ENCODE measurements at places on chromosomes 11 and 22.

- no peak for DNase-seq
Measured at GRCh38 chr11:19697721-19698121, 14.9 kb upstream of the NAV2 start.

DNA sequence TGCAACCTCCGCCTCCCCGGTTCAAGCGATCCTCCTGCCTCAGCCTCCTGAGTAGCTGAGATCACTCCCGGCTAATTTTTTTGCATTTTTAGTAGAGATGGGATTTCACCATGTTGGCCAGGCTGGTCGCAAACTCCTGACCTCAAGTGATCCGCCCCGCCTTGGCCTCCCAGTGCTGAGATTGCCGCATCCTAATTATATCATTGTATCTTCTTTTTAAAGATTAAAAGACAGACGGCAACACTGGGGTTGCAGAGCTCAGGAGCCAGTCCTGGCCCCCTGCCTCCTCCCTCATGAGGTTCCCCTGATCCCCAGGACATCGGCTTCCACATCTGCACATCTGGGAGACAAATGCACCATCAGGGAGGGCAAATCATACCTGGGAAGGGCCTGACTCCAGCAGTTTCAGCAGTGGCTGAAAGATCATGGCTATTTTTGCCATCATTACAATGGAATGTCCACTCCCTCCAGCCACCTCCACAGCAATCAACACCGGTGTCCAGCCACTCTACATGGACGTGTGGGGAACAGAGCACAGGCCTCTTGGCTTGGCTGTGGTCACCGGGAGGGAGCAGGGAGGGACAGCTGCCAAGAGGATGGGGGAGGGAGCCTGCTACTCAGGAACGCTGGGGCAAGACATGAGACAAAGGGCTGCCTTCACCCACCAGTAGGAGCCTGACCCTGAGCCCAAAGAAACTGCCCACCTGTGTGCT is 9.2 kb upstream of the CELSR1 start:
- no peak for DNase-seq

- DNase-seq: no peak
Measured at GRCh38 chr11:66328031-66328301, 8.3 kb downstream of the RIN1 start.

- DNase-seq: no peak
Measured at GRCh38 chr22:39806109-39806508, 87.5 kb downstream of the ENTHD1 start.

DNA sequence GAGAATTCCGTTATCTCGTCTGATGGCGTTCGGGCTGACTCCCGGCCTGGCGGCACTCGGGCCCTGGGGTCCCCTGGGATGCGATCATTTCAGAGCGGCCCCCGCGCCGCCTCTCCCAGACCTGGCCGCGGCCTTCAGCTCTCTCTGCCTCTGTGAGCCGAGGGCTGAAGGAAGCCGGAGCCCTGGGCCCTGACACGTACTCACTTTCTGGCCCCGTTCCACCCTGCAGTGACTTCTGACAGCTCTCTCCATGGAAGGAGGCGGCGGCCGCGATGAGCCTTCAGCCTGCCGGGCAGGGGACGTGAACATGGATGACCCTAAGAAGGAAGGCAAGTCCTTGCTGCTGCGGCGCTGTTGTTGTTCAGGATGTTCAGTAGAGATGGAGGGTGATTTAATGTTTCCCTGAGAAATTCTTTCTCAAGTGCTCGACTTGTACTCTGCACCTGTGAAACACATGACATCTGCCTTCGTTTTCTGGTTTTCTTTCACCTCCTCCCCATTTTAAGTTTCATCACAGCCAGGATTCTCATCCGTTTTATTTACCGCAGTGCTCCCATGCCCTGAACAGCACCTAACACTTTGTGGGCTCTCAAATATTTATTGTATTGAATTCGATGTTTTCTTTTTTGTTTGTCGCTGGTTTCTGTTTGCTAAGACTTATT is 612 bp downstream of the GTSE1 start:
- DNase-seq: no peak

DNA sequence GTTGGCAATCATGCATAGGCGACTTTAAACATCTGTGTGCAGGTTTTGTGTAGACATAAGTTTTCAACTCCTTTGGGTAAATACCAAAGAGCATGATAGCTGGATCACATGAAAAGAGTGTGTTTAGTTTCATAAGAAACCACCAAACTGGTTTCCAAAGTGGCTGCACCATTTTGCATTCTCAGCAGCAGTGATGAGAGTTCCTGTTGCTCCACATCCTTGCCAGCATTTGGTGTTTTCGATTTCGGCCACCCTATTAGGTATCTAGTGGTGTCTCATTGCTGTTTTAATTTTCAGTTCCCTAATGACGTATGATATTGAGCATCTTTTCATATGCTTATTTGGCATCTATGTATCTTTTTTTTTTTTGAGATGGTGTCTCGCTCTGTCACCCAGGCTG is 62.8 kb upstream of the CCND1 start:
- no peak for DNase-seq

DNA sequence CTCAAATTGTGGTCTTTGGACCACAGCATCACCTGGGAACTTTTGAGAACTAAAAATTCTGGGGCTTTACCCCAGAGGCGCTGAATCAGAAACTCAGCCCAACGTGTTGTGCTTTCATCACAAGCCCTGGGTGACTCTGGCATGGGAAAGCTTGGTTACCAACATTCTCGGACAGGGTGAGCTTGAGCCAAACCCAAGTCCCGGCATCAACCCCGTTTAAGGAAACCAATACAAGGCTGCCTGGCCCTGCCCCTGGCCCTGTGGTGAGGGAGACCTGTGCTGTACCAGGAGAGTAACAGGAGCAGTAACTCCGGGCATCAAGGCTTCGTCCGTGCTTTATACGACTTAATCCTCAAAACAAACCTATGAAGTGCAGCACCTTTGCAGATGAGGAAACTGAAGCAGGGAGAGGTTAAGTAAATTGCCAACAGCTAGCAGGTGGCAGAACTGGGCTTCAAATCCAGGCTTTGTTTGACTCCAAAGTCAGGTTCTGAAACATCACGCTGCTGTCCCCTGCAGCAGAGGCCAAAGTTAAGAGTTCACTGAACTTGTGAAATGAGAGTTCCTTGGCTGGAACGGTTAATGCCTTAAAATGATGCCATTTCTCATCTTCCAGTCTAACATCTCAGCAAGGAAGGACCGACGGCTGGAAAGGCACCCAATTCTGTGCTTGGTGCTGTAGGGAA is 64.1 kb upstream of the BID start:
- DNase-seq: no peak

GRCh38 chr22:32205974-32206773 is 1.3 kb upstream of the RFPL2 start:
- no peak for DNase-seq

DNA sequence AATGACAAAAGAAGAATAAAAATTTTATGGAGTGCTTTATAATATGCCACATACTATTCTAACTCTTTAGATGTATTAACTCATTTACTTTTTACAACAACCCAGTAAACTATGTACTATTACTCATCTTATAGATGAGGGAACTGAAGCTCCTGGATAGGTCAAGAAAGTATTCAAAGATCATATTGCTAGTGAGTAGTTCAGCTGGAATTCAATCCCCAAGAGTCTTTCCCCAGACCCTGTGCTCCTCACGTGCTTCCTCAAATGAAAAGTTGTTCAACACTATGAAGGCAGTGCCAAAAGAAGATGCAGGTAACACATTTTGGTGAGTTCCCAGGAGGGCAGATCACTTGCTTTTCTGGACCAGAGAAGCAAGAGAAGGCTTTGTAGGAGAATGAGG is 46.8 kb downstream of the BTG4 start:
- no peak for DNase-seq

DNA sequence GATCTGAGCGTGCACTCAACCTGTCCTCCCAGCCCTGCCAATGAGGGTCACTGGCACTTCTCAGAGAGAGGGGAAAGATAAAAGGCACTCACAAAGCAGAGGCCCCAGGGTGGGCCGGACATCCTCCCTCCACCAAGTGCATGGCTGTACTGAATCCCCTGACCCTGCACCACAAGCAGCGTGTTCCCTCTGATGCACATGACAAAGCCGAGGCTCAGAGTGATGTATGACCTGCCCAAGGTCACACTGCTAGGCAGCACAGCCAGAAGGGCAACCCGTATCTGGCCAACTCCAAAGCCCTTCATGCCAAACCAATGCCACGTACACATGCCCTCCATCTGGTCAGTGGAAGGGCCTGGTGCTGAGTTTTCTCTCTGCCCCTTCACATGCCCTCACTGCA is 22.1 kb downstream of the SPATA19 start:
- no peak for DNase-seq

- no peak for DNase-seq
Measured at GRCh38 chr11:67048515-67049130, 8.0 kb upstream of the RHOD start.

DNA sequence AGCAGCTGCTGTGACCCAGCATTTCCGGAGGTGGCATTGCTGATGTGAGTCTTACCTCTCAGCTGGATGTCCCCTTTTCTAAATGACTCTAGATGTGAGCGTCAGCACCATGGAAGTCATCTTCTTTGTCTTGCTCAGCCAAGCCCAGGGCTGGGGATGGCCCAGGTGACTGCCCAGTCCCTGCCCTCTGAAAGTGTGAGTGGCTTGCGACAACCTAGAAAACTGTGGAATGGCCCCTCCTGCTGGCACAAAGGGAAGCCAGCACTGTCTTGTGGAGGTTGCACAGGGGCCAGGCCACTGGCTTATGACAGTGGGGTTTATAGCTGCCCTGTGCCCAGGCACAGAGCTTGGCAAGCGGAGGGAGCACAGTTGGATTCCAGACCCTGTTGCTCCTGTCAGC is 6.2 kb downstream of the TUB start:
- no peak for DNase-seq

DNA sequence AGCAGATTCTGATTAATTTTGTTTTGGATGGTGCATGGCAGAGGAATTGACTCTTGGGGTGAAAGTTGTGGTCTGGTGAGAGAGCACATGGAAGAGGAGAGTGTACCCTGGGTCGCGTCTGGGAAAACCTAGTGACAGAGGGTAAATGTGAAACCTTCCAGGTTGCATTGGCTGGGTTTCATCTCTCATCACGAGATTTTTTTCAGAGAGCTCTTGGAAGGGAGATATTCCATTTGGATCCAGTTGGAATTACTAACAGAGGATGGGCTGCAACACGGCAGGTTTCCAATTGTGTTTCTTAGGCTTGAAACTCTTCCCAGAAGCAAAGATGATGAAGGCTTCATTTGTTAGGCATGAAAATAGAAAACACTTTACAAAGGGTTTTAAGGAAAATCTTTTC is 109.7 kb upstream of the MTMR2 start:
- no peak for DNase-seq

- DNase-seq: no peak
Measured at GRCh38 chr22:29710922-29711593, 8.7 kb upstream of the CABP7 start.

- no peak for DNase-seq
Measured at GRCh38 chr22:44586999-44587736, 89.1 kb upstream of the RTL6 start.

Data from omental fat pad (tissue), 4 donors.